Camera-type eye (tissue), 1 donor: ENCODE measurements at places on chromosomes 3 and 15. TPM values are rescaled to one million over a fixed set of nuclear protein-coding genes. Genes with fewer than 3 reads are reported as not detected.

Gene HACL1
- total RNA-seq: 35.3 TPM

Gene NCKIPSD
- total RNA-seq: 17.0 TPM

Gene PSTPIP1
- total RNA-seq: 3.4 TPM

Gene ETV5
- total RNA-seq: 42.2 TPM

Gene CIP2A
- total RNA-seq: 18.5 TPM

Gene MST1R
- total RNA-seq: 1.8 TPM

Gene NUP210
- total RNA-seq: 29.5 TPM

Gene RPUSD2
- 7.3 TPM for total RNA-seq
